Activated naive CD8-positive, alpha-beta T cell treated with anti-CD3 and anti-CD28 coated beads, Interleukin-2, amount 50 U/mL, for 16 hours (primary cell): ENCODE measurements at places on chromosomes 3 and 15.

DNA sequence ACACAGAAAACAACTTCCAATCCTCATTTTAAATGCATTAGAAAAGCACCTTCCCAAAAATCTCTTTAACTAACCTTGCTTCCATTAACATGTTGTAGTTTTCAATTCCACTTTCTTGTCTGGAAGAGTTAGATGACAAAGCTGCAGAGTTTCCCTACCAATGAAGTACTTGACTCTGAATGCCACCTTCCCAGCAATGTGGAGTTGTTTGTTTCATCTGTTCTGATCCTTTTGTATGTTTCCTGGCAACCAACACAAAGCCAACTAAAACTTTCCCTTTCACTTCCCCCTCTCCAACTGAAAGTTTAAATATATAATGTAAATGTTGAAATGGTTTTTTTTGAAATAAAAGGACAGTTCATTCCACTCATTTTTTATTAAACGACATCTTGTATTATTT is at the start of gene WDR49:
WDR49 (minus strand) TSS at position 183 of the 400 bp plus-strand sequence. CDS start 517 bp downstream, outside the sequence.
- DNase-seq, result no peak

DNA sequence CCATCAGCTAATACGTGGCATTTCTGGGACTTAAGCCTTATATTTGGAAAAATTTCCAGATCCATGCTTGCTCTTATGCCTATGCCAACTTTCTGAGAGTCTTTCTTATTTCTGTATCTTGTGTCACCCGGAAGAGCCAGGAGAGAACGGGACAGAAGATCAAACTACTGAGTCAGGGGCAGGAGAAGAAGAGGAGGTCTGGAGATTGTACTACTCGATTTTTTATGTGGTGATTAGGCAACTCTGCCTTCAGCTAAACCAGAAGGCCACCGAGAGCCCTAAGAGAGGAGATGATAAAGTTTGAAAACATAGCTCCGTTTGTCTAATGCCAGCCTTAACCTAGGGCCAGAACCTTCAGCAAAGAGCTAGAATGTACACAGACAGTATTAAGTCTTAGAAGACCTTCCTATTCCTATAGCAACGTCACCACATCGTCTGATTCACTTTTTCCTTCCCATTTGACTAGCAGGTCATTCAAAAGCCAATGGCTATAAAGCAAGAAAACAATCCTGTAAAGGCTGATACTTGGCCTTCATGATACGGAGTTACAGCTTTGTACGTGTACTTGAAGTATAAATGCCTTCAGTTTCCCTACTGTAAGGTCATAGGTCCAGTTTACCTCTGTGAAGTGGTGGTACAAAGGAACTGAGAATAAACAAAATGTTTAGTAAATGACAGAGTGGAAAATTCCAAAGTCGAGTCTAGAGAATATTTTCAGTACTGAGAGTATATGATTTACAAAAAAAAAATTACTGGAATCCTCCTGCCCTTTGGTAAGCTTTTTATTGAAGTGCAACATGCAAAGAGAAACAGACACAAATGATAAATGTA is 96.1 kb upstream of the ICE2 start:
- DNase-seq, result no peak

DNA sequence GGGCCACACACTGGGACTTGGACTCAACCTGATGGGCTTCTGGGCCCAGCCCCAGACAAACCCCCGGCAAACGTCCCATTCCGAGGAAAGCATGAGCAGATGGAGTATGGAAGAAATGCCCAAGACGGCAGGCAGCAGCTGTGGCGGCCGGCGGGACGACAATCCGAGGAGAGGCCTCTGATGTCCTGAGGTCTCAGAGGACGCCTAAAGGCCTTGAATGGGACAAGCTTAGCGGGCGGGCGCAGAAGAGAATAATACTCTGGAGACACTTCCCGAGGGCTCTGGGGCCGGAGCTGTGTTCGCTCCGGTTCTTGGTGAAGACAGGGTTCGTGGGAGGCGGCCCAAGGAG is 482 bp upstream of the OGG1 start:
- no peak for DNase-seq

DNA sequence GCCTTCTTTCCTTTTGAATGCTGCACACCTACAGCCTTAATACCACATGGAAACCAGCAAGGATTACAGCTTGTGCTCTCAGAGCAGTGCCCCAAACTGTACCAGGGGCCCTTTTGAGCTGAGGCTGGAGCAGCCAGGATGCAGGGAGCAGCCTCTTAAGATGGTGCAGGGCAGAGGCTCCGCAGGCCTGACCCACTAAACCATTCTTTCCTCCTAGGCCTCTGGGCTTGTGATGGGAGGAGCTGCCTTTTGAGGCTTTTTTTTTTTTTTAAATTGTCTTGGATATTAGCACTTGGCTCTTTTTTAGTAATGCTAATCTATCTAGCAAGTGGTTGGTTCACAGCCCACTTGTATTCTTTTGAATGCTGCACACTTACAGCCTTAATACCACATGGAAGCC is 37.7 kb downstream of the PFN2 start:
- no peak for DNase-seq

GRCh38 chr3:135784557-135784956 is 181.0 kb upstream of the PPP2R3A start:
- DNase-seq, result no peak

- no peak for DNase-seq
Measured at GRCh38 chr3:141920701-141921100, 44.3 kb downstream of the ATP1B3 start.

- DNase-seq, result no peak
Measured at GRCh38 chr3:122021811-122022401, at the start of gene ILDR1. TSS of gene ILDR1 (minus strand) at chr3:122022247. CDS start at chr3:122022077, 170 bp downstream.

DNA sequence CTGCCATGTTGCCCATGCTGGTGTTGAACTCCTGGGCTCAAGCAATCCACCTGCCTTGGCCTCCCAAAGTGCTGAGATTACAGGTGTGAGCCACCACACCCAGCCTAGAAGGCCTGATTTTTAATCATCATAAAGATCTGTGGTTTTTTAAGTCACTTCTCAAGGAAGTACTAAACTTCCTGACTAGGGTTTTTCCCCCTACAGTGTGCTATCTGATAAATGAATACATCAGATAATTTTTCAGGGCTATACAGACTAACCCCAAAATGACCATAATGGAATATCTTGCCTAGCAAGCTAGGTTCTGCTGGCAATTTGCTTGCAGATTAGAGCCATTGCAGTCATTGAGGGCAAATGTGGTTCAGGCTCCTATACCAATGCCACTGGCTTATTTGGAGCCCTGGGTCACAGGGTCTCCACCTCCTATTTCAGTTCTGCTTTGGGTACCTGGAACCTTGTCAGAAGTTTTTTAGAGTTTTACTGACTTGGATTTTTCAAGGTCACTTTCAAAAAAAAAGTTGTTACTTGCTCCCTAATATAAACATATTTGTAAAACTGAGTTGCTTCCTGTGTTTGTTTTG is 80.8 kb downstream of the SLC49A4 start:
- DNase-seq, result no peak

GRCh38 chr3:131605916-131606315 is 103.1 kb upstream of the MRPL3 start:
- no peak for DNase-seq

DNA sequence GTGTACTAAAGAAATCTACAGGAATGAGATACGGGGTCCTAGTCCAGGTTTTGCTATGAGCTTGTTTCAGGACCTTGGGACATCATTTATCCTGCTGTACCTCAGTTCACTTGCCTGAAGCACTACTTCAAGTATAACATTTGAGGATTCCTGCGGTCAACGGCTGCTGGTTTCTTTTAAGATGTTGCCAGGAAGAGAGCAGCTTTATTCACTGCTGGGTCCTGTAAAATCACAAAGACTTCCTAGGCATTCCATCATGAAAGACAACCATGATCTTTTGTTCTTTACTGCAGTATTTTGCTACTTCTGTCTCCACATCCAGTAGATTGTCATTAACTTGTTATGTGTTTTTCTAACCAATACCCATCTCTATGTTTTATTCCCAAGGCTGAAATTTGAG is 61.0 kb upstream of the PYDC2 start:
- DNase-seq, result no peak

DNA sequence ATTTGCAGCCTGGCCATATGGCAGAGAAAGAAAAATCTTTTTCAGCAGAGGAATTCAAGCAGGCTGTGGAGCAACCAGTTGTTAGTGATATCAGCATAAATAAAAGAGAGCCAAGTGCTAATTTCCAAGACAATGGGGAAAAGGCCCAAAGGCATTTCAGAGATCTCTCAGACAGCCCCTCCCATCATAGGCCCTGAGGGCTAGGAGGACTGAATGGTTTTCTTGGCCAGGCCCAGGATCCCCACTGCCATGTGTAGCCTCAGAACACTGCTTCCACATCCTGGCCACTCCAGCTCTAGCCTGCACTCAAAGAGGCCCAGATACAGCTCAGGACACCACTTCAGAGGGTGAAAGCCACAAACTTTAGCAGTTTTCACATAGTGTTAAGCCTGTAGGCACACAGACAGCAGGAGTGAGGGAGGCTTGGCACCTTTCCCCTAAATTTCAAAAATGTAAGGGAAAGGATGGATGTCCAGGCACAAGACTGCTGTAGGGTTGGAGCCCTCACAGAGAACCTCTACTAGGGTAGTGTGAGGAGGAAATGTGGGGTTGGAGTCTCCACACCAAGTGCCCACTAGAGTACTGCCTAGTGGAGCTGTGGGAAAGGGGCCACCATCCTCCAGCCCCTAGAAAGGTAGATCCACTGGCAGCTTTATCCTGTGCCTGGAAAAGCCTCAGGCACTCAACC is 191.4 kb downstream of the TBL1XR1 start:
- DNase-seq, result no peak

DNA sequence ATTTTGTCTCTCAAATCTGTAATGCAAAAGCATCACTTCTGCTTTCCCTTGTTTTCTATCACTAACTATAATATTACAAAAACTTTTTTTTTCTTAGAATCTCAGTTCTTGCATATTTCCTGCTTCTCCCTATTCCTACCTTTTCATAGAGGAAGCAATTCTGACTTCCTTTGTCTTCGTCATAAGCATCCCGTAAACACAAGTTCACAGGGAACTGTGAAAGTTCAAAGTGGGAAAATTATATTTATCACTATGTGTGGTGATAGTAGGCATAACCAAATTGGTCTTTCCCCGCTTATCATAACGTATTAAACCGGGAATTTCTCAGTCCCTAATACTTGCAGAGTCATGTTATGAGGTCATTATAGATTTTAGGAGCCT is 22.3 kb downstream of the CD200 start:
- no peak for DNase-seq
